Activated T-cell treated with anti-CD3 and anti-CD28 coated beads, Interleukin-2, amount 50 U/mL, for 4 hours (primary cell): ENCODE measurements at places on chromosomes 2 and 18. TPM values are rescaled to one million over a fixed set of nuclear protein-coding genes. Genes with fewer than 3 reads are reported as not detected.

- DNase-seq, result no peak
Observed at GRCh38 chr2:37623971-37624900, 47.2 kb downstream of the CDC42EP3 start.

DNA sequence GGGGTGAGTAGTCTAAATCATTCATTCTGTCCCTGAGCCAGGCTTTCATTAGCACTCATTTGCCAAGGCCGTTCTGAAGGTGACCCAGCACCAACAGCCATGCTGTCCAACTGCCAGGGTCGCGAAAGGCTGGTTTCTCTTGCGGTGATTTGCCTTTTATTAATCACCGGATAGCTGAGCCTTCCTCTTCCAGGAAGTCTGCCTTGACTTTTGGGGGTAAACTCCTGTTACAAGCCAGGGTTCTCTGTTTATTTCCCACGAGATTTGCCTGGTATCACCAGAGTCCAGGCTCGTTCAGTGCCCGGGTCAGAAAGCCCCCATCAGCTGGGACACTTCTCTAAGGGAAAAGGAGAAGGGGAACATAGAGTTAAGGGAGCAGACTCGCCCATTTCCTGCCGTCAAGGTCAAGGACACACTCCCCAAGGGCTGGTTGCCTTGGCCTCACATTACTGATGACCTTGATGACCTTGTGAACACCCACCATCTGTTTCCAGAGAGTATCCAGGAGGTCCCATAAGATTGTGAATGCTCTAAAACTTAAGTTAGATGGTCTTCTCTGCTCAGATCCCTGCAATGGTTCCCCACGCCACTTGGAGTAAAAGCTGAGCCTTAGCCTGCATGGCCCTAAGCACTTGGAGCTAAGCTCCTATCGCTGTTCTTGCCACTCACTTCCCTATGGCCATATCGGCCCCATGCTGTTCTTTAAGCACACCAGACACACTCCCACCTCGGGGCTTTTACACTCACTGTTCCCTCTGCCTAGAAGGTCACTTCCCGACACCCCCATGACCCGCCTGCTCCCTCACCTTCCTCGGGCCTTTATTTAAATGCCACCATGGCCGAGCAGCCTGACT is 118.0 kb upstream of the STPG4 start:
- no peak for DNase-seq

RAB6C gene
- total RNA-seq, result not detected

DNA sequence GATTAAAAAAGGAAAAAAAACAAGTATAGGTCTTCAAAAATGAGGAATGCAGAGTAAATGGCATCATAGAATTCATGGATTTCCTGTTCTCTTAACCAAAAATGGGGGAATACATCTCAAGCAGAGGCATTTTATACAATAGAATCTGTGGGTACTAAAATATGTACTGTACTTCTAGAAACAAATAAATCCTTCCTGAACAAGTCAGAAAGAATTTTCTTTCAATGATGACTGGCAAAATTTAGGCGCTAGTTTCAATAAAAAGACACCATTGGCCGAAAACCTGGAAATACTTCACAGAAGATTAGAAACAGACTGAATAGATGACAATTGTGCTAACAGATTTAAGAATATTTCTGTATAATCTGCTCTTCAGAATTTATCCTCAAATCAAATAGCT is 15.1 kb downstream of the TRAK2 start:
- DNase-seq, result no peak

DNA sequence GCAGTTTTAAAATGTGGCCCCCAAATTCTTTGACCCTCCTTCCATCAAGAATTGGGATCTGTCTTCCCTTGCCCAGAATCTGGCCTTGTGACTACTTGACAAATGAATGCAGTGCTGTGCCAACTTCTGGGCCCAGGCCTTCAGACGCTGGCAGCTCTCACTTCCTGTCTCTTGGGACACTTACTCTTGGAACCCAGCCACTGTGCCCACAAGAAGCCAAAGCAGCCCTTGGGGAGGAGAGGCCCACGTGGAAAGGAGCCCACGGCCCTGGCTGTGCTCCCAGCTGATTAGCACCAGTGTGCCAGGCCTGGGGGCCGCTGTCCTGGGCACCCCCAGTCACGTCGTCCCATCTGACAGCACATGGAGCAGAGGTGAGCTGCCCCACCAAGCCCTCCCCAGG is 56.6 kb downstream of the RPL37A start:
- DNase-seq, result no peak

DNA sequence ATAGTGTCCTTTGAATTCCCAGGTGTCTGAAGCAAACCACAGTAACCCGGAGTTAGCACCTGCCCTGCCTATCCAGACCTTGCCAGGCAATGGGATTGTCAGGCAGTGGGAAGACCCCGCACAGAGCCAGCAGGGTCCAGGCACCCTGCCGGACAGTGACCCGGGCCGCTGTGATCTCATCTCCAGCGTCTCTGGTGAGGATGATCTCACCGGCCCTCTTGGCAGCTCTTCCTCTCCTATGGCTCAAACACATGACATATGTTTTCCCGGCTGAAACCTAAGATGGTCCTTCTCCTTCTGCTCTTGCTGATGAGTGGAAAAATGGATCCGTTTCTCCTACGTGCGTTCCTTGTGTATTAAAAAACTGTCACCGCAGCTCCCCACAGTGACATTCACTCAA is 75.1 kb downstream of the ACOXL start:
- DNase-seq, result no peak

DNA sequence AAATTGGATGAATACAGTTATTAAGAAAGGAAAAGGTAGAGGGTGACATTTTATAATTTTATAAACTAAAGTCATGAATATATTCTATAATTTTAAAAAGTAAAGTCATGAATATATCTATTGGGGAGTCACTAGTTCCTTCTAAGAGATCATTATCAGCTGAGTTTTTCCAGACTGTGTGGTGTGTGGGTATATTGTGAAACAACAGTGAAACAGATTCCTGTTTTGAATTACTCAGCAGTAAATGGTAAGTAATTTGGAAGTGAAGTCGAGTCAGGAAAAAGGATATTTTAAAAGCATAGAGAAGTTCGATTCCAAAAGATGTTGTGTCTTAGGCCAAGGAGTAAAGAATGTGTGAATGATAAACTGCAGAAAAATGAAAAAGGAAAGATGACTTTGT is 1018.2 kb upstream of the NXPH2 start:
- DNase-seq, result no peak

DNA sequence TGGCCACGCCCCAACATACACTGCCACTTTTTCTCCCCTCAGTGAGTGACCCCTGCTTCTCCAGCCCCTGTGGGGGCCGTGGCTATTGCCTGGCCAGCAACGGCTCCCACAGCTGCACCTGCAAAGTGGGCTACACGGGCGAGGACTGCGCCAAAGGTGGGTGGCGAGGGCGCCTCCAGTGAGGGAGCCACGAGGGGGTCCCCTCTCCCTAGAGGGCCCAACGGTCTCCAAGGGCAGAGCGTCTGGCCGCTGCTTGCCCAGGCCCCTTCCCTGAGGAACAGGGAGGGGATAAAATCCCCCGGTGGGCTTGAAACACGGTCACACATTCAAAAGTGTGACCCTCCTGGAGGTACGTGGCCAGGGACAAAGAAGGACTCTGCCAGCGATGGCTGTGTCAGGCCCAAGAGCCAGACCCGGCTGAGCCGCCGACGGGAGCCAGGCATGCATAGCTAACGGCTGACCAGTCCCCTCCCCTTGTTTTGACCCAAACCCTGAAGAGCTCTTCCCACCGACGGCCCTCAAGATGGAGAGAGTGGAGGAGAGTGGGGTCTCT is 37.2 kb downstream of the MTERF4 start:
- DNase-seq, result no peak

GRCh38 chr18:78514910-78515670 is 464.5 kb upstream of the SALL3 start:
- DNase-seq, result no peak

REG3A gene
- not detected for total RNA-seq

B4GALT6 gene
- total RNA-seq, result 1.3 TPM

GRCh38 chr2:44392338-44392943 is 30.7 kb downstream of the CAMKMT start:
- peak; percentile 48 for DNase-seq

GRCh38 chr2:10522170-10522448 is 74.0 kb upstream of the ODC1 start:
- no peak for DNase-seq

STK17B gene
- 107 TPM for total RNA-seq

DNA sequence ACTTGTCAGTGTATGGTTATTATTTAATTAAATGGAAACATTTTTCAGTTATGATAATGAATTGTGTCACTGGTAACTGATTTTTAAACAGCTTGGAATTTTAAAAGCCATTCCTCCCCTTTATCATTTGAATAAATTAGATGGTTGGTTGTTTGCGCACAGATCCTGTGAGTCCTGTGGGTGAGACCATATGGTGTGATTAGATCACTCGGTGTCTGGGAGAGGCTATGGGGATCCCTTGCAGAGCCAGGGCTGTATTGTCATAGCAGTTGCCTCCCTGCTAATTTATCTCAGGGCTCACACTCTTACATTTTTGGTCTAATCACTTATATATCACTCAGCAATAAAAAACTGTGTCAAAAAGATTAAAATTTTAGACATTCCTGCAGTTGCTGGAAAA is 133.5 kb downstream of the ASXL3 start:
- DNase-seq, result no peak

MRPL19 gene
- total RNA-seq, result 78.3 TPM

DNA sequence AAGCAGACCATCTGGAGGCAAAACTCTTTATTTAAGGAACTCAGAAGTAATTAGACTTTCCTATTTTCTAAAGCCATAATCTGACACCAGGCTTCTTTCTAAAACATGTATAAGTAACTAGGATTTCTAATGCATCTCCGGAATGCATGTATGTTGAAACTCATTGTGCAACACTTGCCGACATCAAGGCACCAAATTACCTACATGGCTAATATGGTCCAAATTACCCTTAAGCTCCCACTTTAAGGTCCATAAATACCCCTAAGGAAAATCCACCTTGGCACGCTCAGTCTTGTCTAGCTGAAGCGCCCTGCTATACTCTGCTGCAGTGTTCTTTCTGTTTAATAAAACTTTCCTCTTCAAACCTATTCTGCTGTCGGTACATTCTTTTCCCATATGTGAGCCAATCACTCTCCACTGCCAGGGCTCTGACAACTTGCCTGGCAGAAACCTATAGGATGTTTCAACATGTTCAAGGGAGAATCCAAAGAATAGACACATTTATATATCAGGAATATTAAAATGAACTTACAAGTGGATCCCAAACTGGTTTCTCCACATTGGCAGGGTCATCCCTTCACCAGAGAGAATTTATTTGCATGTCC is 171.9 kb downstream of the GALNT1 start:
- no peak for DNase-seq

GRCh38 chr2:15251753-15252152 is 309.4 kb downstream of the NBAS start:
- DNase-seq, result no peak

- no peak for DNase-seq
Observed at GRCh38 chr2:199757233-199757870, 93.6 kb downstream of the FTCDNL1 start.

LYG1 gene
- total RNA-seq, result 0.68 TPM

PJVK gene
- 2.1 TPM for total RNA-seq

DNA sequence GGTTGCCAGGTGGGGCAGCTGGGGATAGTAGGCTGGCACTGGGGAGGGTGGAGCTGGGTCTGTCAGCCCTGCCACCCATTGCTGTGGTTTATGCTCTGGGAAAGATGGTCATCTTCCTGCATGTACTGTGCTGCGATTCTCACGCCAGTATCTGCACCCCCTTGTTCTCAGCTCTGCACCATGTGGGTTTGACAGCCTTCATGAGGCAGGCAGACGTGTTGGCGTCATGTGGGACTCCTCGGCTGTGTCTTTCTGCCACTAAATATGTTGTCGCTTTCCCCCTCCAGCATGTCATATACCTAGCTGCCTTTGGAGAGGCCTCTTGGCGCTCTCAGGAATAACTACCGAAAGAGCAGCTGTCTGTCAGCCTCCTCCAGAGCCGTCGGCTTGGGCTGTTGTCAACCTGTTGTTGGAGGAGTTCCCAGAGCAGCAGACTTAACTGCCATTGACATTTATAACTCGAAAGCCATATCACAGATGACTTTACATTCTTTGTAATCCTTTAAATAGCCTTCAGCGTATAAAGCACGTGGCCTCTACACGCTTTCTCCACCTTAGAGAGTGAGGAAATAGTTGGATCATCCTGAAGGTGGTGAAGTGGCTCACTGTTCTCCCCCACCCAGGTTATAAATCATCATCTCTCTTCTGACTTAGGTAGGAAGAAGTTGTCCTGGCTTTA is 80.4 kb upstream of the MGAT5 start:
- no peak for DNase-seq

DNA sequence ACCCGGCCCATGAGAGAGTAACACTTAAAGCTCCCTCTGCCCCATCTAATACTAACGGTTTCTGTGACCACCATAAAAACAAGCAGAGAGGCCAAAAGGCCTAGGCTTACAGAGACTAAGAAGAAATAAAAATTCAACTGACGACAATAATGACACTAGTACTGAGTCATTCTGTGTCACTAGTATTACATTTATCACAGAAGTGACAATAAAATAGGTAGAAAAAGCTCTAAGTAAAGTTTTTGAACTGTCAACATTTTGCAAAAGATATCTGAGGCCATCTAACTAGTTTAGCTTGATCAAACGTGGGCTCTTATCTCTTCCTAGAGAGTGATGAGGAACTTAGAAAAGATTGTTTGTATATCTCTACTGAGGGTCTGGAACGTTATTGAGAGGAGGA is 35.6 kb downstream of the AP1S3 start:
- DNase-seq, result no peak

FRZB gene
- not detected for total RNA-seq

DNA sequence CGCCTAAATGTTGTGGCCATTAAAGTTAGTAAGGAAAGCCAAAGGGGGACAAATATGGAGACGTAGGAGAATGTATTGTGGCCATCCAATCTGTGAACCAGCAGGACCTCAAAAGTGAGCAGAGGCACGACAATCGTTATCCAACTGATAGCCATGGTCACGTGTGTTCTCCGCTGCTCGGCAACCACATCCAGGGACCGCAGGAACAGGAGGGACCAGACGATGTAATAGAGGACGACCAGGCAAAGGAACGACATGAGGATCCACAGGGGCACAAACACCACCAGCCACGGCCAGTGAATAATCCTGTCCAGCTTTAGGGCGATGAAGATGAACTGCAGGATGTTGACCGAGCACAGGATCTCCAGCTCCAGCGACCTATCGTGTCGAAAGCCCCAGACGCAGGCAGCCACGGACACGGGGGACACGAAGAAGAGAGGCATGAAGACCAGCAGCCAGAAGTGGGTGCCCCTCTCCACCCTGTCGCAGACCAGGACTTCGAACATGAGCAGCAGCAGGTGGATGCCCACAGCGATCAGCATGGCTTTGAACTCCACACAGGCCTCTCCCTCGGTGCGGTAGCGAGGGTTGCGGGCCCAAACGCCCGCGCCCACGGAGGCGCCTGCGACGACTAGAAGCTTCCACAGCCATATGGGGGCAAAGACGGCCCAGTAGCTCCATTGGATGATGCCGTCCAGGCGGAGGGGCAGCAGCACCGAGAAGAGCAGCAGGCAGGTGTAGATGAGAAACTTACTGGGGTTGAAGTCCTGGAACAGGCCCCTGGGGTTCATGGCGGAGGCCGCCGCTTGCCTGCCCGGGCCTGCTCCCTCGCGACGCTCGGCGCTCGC is 790 bp downstream of the TMEM185B start:
- DNase-seq, result no peak

SULT1C2 gene
- not detected for total RNA-seq
